Activated CD4-positive, CD25-positive, alpha-beta regulatory T cell treated with anti-CD3 and anti-CD28 coated beads, Interleukin-2, amount 50 U/mL, for 72 hours (primary cell): ENCODE measurements at places on chromosomes 7 and 10.

GRCh38 chr10:69490876-69491275 is 39.6 kb downstream of the TSPAN15 start:
- no peak for DNase-seq

GRCh38 chr7:133534816-133535215 is 281.9 kb downstream of the EXOC4 start:
- no peak for DNase-seq

- no peak for DNase-seq
These were observed 78.5 kb downstream of the APBB1IP start for GRCh38 chr10:26516540-26517101.

DNA sequence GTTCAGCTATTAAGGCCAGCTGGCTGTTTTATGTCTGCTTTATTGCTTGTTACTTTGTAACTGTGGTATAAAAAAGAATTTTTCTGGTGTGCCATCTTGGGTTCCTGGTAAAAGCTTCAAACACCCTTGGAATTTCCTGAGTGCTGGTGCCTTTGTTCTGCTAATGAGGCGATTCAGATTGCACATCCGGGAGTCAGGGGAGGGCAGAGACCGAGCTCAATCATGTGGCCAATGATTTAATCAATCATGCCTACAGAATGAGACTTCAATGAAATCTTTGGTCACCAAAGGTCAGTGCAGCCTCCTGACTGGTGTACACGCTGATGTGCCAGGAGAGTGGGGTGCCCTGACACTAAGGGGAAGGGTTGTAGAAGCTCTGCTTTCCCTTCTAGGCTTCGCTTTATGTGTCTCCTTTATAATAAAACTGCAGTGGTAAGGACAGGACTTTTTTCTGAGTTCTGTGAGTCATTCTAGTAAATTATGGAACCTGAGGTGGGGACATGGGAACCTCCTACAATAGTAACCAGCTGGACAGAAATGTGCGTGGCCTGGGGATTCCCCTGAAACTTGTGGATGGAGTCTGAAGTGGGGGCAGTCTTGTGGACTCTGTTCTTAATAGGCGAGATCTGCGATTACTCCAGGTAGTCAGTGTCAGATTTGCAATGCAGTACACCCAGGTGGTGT is 69.4 kb upstream of the OGDHL start:
- DNase-seq: no peak

- DNase-seq: no peak
These were observed 253.0 kb downstream of the AGMO start for GRCh38 chr7:15308821-15309220.

GRCh38 chr10:52239771-52240170 is 74.3 kb upstream of the DKK1 start:
- DNase-seq: no peak

DNA sequence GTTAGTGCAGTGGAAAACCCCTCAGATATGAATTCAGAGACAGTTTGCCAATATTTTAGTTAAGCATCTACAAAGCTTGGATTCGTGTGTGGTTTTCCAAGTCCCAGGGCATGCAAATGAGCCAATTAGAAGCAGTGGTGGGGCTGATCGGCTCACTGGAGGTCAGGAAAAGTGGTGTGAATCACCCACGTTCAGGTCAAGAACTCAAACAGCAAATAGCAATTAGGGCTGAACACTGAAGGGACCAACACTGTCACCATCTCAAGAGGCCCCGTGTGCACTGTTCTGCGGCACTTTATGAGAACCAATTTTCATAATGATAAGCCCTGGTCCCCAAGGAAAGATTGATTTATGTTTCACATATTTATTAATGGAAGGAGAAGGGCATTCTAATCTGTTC is 68.9 kb downstream of the ADARB2 start:
- no peak for DNase-seq

DNA sequence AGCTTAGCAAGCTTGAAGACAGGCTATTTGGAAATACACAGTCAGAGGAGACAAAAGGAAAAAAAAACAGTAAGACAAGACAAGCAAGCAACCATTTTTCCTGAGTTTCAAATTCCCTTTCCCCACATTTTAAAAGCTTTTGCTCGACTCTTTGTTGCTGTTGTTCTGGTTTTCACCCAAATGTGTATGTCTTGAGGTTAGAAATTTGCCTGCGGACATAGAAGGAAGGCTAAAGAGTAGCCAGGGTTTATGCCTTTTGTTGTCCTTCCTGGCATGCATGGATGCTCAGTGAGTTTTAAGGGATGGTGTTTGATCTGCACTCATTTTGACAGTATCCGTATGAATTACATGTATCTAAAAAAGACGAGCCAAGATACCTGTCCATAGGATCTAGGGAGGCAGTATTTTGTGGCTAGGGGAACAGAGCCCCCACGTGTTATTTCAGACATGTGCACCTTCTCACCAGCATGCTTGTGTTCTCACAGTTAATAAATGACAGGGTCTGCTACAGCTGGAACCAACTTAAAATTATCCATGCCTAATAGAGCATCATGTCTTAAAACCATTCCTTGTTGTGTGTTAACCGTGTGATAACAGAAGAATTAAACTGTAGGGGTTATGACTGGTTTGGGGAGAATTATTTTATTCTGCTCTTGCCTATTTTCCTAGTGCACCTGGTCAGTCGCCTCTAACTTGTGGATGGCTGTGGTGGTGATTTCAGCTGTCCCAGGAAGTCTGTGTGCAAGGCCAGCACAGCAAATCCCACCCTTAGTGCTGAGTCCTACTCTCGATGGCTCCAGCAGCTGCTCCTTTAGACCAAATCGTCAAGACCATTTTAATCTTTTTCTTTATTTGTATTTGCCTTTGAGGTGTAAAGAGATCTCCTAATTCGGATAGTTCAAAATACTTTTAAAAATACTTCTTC is 9.1 kb downstream of the WIPF3 start:
- DNase-seq: no peak

DNA sequence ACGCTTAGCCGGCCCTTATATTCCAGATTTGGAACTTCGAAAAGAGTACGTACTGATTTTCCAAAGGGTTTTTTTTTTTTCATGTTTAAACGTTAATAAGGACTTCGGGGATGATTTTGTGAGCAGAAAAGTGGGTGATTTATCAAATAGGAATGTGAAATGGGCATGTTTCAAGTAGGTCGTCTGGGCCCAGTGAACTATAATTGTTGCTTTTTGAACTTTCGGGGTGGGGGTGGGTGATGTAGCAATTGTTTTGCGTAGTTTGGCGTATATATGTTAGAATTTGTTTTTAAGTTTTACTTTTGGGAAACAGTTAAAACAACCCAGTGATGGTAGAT is 299 bp upstream of the PBLD start:
- DNase-seq: no peak

DNA sequence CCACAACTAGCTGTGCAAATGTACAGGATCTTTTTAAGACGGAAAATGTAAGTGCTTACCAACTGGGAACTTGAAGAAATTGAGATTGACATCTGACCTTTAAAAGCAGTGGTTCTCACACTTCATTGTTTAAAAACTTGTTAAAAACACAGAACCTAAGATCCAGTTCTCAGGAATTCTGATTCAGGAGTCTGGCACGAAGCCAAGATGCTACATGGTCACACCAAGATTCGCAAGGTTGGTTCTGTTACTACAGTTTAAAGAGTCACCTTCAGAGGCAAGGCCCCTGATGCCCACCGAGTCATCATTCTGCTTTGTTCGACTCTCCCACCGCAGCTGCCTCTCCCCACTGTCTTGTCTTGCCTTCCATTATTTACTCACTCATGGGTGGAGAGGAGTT is 113.3 kb downstream of the GLI3 start:
- no peak for DNase-seq

DNA sequence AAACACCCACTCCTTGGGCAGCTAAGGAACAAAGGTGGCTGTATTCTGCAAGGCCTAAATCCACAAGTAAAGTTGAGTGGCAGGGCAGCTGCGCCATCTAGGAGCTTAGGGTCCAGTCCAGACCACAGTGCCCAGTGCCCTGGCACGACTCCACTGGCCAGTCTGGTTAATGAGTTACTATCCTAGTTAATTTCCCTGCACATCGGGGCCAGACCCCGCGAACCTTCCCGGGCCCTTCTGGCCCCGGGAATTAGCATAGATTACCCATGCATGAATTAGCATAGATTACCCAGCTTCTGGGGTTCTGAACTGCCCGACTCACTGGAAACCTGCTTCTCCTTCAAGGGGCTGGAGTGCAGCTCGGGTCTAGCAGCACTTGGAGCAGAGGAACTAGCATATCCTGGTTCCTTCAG is 3.2 kb upstream of the EMX2 start:
- DNase-seq: no peak

DNA sequence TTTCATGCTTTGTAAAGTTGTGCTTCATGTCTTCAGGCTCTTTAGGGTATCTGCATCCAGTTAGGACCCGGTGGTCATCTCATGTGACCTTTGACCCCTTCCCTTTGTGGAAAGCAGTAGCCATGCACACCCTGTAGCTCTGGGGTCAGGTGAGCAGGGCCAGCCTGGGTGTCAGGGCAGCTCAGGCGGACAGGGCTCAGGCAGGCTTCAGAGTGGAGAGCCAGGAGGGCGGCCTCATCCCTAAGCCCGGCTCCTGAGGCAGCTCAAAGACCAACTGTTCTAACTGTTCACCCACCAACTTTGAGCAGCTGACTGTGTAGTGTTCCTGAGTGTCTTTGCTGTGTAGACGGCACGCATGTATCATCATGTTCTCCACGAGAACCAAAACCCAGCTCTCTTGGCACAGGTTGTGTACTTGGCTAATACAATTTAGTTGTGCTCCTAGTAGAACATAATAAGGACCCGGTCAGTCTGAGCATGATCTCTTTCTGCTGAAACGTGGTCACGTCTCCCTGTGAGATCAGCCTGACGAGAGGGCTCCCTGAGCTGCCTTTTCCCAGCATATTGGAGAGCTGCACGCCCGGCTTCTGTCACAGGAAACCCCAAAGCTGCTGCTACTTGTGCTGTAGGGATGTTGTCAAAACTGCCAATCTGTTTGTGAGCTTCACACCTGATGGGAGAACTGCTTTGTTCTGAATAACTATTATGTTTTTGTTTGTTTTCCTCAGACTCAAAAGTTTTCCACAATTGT is 30.0 kb downstream of the EEPD1 start:
- DNase-seq: no peak

DNA sequence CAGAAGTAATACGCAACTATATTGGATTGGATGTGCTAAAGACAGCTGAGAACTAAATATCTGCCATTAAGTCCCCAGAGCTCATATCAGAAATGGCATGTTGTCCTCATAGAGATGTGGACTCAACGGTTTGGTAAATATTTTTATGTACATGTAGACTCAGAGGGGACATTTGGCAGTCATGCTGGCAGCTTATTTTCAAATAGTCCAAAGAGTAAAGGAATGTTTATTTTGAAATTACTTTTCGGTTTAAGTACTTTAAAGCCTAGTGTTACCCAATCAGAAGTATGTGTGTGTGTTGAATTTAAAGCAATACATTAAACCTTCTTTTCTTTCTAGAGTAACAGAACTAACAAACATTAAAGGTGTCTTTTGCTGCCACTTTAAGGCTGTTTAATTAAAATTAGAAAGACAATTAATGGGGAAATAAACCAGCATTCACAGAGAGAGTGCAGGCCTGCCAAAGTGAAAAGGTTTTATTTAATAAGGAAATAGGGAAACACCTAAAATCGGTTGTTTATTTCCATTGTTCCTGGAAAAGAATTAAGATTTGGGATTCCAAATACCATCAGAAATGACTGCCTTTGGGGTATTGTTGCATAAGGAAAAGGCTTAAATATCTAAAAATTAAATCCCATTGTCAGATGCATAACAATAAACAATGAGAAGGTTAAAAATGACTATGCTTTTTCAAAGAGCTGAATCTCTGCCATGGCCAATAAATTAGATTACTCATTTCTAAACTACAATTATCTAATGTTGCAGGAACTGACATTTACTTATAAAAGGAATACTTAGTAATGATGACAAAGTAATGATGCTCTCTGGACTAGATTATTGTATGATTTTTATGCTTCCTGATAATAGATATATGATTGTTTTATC is 113.4 kb upstream of the AHR start:
- no peak for DNase-seq

GRCh38 chr7:112154690-112155089 is 51.5 kb downstream of the DOCK4 start:
- no peak for DNase-seq

DNA sequence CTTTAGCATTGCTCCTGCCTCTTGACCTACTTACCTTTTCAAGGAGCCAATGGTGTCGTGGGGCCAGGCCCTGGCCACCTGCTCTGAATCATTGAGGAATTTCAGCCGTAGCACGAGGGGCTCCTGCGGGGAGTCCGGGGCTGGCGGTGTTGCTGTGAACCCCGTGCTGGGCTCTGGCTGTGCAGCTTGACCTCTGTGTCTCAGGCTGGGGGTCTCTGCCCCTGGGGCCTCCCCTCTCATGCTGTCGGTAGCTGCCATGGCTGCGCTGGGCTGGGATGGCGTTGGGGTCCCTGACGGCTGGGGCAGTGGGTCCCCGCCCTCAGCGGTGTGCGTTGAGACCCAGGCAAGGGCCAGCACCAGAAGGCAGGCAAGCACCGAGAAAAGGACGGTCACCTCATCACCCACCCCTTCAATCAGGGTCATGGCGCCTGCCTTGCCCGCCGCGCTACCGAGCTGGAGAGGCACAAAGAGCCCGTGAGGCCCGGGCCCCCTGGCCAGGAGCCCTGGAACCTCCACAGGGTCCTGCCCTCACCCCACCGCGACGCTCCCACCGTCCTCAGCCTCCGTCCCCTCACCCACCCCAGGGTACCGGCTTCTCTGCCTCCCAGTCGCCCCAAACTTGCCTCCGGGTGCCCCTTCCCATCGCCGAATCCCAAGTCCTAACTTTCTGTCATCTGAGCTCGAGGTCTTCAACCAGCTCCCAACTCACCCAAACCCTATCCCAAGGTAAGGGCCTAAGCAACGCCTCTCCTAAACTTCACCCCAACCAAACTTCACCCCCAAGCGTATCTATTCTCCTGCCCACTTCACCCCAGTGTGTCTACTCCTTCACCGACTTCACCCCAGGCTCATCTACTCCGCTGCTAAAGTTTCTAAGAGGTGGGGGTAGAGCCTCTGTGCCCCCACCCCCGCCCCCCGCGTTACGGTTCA is 887 bp downstream of the TMUB1 start:
- no peak for DNase-seq

DNA sequence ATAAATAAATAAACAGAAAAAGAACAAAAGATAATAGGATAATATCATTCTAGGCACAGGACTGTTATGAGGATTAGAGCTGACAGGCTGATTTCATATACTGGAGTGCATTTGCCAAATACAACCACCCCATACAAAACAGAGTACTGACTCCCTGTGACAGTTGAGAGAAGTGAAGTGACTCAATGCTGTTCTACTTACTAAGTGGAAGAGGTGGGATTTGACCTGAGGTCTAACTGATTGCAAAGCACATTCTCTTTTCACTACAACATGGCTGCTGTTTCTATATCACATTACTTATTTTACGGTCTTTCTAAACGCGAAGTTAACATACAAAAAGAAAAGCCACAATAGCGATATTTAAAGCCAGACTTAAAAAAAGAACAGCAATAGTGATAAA is 51.4 kb downstream of the ITGB1 start:
- no peak for DNase-seq

- DNase-seq: no peak
These were observed 9.0 kb downstream of the EIF4H start for GRCh38 chr7:74183142-74183541.

GRCh38 chr10:95282107-95282506 is 8.7 kb downstream of the PDLIM1 start:
- no peak for DNase-seq

- DNase-seq: no peak
These were observed 67.2 kb downstream of the TBXAS1 start for GRCh38 chr7:139896288-139896687.
